SHP77 treated with DMSO at 0.1 percent for 48 hours (cell line): ENCODE measurements at places on chromosomes 2 and 18.

GRCh38 chr2:161355983-161356382 is 47.8 kb downstream of the PSMD14 start:
- DNase-seq: no peak

DNA sequence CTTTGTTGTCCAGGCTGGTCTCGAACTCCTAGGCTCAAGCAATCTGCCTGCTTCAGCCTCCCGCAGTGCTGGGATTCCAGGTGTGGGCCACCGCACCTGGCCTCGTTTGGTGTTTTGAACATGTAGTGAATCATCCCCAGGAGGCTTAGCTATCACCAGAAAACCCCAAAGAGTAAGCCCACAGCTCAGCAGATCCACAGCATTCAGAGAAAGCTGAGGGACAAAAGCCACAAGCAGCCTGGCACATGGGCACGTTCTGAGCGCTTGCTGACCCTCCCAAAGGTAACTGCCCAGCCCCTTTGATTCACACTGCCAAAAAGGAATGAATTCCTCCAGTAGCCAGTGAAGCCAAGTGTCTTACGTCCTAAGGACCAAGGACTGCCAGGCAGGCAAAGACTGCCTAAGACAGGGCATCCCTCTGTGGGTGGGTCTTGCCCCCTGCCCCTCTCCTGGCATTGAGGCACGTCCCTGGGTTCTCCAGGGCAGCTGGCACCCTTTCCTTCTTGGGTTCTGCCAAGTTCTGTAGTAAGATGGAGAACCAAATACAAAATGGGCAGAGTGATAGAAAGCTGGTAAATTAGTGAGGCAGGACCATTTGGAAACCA is 31.7 kb downstream of the MBP start:
- no peak for DNase-seq

- DNase-seq: no peak
These were observed 59.8 kb downstream of the BMP10 start for GRCh38 chr2:68811364-68811763.

GRCh38 chr18:37567061-37567993 is 1.7 kb upstream of the CELF4 start:
- DNase-seq: no peak

GRCh38 chr18:41982942-41983660 is 28.1 kb downstream of the PIK3C3 start:
- DNase-seq: no peak

DNA sequence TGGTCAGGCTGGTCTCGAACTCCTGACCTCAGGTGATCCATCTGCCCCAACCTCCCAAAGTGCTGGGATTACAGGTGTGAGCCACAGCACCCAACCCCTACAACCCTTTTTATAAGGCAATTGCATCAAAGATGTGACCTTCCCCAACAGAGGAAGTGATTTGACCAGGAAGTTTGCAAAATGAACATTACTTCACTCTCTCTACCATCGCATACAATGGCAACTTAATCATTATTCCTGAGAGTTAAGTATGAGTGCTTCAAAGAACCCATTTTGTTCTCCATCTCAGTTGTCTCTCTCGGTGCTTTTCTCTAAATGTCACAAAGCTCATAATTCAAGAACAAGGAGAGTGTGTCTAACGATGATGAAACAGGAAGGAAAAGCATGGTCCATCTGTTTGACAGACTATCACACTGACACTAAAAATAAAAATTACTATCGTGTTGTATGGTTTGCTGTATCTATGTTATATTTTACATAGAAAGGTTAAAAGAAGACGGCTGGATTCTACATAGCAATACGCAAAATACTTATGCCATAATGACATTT is 18.1 kb upstream of the CREG2 start:
- no peak for DNase-seq

- no peak for DNase-seq
These were observed 56.9 kb downstream of the ITGA6 start for GRCh38 chr2:172484253-172484652.

GRCh38 chr2:29922605-29923004 is 1.2 kb upstream of the ALK start:
- no peak for DNase-seq

DNA sequence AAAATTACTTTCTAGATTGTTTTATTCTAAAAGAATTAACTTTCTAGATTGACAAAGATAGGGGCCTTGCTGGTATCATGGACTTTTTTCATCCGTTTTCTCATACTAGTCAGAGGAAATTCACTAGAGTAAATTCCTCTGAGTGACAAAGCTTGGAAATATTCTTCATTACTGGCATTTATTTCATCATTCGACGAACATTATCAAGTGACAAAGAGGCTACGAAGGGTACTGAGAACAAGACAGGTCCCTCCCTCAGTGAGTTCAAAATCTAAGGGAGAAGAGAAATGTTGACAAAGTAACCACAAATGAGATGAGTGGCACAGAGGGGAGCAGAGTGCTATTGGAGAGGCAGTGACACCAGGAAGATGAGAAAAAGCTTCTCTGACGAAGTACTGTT is 4.3 kb downstream of the EPG5 start:
- DNase-seq: no peak

DNA sequence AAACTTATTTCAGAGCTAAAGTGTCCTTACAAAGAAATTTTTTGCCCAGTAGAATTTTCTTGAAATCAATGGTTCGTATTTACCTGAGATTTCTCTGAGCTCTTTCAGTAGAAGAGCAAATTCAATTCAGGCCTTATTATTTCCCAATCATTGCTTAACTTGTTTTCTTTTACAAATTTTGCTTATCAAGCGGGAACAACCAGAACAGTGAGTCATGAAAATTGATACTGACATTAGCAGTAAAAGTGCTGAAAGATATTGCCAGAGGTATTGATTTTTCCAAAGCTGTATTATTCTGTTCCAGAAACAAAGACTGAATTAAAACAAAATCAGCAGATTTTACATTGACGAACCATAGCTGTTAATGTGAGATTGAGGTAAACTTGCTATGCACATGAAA is 10.1 kb upstream of the RIOK3 start:
- no peak for DNase-seq

DNA sequence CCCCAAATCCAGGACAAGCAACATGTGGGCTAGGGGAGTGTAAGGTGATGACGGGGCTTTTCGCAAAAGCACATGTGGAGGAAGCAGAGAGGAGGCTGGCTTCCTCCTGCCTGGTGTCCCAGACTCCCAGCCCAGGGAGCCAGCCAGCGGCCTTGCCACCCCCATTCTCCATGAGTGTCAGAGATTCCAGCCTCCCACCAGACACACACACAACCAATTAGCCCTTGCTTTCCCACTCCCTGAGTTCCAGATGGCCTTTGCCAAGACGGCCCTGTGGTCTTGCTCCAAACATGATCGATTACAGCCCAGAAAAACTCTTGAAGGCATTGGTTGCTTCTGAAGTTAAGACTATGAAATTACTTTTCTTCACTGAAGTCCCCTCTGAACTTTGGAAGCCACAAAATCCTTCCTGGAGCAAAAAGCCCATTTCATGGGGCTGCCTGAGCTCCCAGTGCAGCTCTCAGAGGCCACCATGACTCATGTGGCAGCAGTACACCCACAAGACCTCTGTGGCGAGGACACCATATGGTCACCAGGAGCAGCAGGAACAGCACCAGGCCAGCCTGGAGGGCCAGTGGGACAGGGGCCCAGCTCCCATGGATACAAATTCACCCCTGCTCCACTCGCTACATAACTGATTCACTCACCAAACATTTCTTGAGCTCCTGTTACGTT is 69.1 kb upstream of the PID1 start:
- DNase-seq: no peak

GRCh38 chr2:129144082-129144791 is 825.6 kb upstream of the HS6ST1 start:
- DNase-seq: no peak

DNA sequence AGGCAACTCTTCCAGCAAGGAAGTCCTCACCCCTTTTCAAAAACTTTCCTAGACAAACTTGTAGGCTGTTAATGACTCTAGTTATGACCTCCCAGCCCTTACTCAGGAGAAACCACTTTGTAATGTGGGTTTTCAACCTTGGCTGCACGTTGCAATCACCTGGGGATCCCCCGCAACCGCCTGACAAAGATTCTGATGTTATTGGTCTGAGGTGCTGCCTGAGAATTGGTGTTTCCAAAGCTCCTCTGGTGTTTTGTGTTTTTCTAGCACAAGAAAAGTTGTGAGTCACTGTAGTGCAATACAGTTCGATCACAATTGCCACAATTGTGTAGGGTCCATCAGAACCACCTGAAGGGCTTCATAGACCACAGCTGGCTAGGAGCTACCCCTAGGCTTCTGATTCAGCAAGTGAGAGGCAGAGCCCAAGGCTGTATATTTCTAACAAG is 121.6 kb downstream of the SP100 start:
- no peak for DNase-seq

DNA sequence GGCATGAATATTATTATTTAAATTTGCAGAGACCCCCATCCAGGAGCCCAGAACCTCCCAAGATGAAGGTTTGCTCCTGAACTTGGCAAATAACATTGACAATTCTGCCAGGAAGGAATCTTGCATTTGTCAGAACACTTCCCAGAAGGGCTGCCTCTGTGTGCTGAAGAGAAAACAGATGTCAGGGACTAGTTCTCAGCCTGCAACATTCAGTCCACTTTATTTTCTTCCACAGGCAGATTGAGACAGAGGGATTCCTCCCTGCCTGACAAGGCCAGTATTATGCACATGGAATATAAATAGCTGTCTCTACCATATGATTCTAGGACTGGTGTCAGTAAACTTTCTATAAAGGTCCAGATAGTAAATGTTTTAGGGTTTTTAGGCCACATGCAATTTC is 171.5 kb upstream of the SIX2 start:
- no peak for DNase-seq

DNA sequence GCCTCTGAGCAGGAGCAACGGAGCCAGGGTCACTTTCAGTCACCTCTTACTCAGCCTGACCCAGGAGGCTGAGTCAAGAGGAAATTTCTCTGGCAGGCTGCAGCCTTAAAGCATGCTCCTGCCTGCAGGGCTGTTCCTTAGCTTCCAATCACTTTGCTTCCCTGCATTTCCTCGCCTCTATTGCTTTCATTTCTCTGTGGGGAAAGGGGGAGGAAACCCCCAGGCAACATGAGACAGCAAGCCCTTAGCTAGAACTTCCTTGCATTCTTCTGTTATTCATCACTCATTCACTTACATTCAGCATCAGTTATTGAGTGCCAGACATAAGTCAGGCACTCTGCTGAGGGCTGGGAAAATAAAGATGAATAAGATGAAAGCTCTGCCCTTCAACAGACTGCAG is 13.0 kb downstream of the XDH start:
- DNase-seq: no peak

DNA sequence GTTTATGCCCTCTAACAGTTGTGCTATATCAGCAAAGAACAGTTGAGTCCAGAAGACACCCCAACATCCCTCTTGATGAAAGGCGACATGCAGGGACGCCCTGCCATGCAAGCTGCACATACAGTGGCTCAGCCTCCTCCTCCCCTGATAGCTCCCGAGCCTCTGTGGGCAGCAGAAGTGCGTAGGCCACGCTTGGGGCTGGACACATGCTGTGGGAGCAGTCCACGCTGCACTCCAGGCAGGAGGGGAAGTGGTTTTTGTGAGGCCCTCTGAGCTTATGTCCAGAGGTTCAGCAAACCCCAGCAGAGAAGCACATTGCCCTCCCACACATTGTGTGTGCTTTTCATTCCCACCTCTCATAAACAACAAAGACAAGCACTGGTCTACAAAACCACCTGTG is 162.1 kb downstream of the SEPTIN10 start:
- no peak for DNase-seq

DNA sequence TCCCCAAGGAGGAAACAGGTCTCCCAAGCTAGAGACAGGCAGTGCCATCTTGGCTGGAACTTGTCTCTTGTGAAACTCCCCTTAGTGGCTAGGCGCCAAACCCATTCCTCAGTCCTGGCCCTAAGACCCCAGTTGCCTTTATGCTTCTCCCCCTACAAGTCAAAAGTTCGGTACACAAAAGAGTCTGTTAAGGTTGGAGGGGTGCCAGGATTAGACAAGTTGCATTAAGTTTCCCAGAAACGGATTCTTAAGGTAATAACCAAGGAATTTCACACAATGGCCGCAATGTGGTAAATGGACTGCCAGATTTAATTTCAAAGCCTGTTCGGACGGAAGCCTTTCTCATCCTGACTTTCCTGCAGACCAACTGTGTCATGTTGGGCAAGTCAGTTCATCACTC is 80.7 kb downstream of the CCBE1 start:
- no peak for DNase-seq

GRCh38 chr2:239021224-239021623 is 173.3 kb downstream of the TWIST2 start:
- no peak for DNase-seq

GRCh38 chr2:239055756-239056493 is 208.0 kb downstream of the TWIST2 start:
- DNase-seq: no peak

DNA sequence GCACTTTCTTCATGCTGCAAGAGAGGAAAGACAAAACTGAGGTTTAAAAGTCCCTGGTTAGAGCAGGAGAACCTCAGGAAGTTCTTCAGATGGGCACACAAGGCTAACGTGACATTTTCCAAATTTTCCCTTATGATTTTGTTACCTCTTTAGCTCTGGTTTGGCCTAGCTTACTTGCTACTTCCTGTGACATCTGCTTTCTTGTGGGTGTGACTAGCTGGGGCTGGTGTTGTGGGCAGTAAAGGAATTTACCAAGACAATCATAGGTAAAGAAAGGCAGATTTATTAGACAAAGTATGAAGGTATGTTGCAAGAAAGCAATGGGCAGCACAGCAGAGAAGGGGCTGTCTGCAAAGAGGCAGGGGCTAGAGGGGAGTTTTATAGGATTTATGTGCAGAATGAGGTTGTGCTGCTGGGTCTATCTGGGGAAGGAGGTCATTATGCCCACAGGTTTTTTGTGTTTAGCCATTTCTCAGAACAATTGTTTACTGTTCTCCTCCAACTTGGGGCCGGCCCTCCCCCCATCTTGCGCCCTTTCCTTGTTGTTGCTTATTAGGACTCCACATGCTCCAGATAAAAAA is 6.7 kb upstream of the TNP1 start:
- no peak for DNase-seq

GRCh38 chr18:63523660-63524059 is 18.5 kb upstream of the SERPINB12 start:
- no peak for DNase-seq

DNA sequence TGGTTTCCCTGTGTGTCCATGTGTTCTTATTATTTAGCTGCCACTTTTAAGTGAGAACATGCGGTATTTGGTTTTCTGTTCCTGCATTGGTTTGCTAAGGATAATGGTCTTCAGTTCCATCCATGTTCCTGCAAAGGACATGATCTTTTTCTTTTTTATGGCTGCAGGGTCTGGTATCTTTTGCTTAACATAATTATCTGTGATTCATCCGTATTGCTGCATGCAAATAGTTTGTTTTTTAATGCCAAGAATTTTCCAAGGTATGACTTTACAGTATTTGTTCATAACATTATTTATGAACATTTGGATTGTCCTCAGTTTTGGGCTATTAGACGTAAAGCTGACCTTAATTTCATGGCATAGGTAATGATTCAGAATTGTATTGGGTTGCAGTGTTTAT is 17.8 kb downstream of the GIGYF2 start:
- no peak for DNase-seq
